ENCODE measurements at places on chromosomes 1 and 21.

- DNase-seq, result no peak
These were observed 697.9 kb downstream of the USP25 start for GRCh38 chr21:16427587-16428087.

GRCh38 chr1:215330426-215330825 is 236.7 kb upstream of the KCTD3 start:
- DNase-seq, result no peak

GRCh38 chr21:30408782-30409494 is 13.1 kb downstream of the KRTAP13-1 start:
- peak; percentile 63 for DNase-seq

DNA sequence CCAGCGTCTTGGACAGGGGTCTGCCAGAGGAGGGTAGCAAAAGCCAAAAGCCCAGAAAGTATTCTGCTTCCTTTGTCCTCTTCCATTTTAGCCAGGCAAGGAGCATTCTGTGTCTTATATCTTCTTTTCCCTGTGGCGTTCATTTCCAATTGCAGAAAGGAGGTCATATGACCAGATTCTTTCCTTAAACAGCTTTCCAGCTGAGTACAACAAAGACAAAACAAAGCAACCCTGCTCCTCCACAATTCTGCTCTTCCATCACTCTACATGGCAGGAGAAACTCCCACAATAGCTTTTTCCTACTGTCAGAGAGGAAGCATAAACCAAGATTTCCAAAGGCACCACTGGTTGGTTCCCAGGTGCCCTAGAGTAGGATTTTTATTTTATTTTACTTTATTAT is 19.7 kb downstream of the ENSA start:
- no peak for DNase-seq

- no peak for DNase-seq
These were observed 68.4 kb downstream of the KLHDC7A start for GRCh38 chr1:18549106-18549505.

- DNase-seq, result no peak
These were observed 105.5 kb downstream of the RPE65 start for GRCh38 chr1:68344208-68344607.
